ENCODE measurements at places on chromosomes 6 and 20.

DNA sequence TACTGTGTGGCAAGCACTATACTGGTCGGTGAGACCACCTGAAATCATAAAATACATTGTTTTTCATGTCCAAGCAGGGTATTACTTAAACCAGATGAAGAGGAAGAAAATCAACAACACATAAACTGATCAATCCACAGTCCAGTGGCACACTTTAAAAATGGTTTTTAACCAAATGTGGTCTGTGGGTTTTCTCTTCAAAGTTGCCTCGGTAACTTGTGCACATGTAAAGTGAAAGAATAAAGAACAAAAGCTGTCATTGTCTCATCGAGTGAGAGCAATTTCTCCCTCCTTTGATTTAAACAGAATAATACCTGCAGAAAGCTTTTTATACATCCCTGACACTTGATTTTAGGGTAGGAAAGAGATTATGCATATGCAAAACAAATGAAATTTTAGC, 3.7 kb downstream of the FLRT3 start:
- no peak for DNase-seq

DNA sequence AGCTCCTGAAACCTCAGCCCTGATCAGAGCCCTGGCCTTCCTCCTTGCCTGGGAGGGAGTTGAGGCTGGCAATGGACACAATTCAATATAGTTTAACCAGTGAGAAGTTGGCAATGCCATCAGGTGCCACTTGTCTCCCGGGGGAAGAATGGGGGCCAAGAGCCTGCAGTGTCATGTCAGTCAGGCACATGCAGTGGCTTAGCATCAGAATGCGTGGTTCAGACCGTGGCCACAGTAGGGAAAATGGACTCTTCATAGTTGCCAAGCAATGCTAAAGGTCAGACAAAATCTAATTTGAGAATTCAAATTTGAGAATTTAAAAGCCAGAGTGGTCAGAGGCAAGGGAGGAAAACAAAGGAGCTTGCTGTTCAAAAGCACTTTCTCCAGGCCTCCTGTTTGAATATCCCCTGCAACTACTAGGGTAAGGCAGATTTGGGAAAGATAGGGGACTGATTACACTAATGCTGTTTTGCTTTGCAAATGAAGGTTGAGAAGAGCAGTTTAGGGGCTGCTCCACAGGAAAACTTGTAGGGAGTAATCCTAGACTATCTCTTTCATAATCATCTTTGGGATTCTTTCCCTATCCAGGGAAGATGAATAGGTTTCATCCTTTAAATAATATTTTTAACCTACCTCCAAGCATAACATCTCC, 33.1 kb upstream of the CLIC5 start:
- no peak for DNase-seq

- DNase-seq, result no peak
Observed at GRCh38 chr6:32816746-32817204, at the start of gene HLA-DOB. Gene HLA-DOB, minus strand, starts transcription at chr6:32817002. Its CDS starts 51 bp downstream, at chr6:32816951.

GRCh38 chr6:17446713-17447112, 53.3 kb downstream of the CAP2 start:
- DNase-seq, result no peak

DNA sequence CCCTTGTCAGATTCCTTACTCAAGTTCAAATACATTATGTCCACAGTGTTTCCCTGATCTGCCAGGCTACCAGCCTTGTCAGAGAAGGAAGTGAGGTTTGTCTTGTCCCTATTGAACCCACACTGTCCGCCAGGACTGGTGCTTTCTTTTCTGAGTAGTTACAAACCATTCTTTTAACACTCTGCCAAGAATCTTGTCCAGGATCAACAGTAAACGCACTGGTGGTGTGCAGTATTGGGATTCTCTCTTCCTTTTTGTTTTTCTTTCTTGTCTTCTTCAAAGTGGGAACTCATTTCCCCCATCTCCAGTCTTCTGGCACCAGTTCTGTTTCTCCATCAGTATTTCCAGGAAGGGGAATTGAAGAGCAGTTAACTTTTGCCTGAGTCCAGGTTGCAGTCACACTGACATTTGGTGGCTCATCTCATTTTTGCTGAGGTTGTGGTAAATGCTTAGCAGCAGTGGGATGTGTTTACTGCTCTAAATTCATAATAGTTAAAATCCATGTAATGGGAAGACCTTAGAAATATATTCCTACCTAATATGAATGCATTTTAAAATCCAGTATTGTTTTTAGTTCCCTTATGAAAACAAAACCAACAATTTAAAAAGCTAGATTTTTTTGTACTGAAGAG, 295.3 kb downstream of the PRL start:
- no peak for DNase-seq

- DNase-seq, result no peak
Observed at GRCh38 chr20:47347661-47348435, 8.7 kb downstream of the ZMYND8 start.

- no peak for DNase-seq
Observed at GRCh38 chr6:28429781-28430180, 13.5 kb downstream of the ZSCAN23 start.

DNA sequence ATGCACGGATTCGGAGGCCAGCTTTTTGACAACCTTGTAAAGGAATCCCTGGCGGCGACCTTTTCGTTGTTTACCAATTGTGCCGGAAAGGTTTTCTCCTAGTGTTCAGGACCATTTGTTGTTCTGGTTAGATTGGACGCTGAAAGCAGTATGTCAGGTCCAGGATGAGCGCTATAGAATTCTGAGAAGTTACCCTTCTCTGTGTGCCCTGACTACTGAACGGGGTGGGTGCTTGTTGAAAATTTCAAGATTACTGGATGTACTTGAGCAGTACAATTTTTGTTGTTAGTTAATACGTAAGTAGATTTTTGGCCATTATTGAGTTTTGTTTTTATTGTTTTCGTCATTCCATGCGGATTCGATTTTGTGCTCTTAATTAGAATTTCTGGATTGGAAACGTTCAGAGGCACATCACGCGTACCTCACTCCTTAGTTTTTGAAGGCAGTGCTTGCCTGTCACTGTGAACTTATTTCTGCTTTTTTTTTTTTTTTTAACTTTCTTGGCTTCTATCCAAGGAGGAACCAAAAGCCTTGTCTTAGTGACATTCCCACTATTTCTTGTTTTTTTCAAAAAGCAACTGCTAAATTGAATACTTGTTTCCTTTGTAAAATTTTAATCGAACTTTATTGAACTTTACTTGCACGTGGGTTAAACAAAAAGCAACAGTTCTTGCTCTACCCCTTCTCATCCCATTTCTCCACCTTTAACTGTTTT, 898 bp downstream of the XRN2 start:
- DNase-seq, result no peak

- DNase-seq, result peak; percentile 82
Observed at GRCh38 chr6:45504947-45505346, 127.2 kb upstream of the SUPT3H start.

- DNase-seq, result no peak
Observed at GRCh38 chr6:166942393-166943168, 13.8 kb downstream of the RNASET2 start.

DNA sequence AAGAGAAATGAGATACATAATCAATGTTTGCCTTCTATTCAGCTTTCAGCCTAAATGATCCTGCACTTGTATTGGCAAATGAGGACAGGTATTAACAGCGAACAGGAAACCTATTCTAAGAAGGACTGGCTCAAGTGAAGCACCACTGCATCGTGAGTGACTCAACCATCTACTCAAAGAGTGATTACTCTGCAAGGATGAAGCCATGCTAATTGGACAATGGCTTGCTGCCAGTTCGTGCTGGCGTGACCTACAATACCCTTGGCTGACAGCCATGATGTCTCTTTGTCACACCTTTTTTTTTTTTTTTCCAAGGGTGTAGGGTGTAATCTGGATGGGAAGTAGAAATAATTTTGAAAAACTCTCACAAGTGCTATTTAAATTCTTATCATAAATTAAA, 104.9 kb downstream of the GJA10 start:
- DNase-seq, result no peak

DNA sequence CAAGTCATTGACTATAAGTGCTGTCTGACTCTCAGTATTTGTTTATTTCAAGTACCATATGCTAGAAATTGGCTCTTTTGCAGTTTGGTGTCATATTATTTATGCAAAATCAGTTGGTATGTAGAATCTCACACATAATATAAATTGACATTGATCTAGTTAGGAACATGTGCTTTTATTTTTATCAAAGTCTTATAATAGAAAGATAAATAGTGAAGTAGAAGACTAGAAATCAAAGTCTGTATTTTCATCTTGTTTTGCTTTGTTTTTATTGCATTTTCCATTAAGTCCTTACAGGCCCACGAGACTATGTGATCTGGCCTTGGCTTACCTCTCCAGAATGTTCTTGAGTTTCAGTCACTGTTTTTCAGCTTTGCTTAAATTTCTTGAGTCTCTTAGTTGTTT, 300.3 kb downstream of the LAMA2 start:
- DNase-seq, result no peak

DNA sequence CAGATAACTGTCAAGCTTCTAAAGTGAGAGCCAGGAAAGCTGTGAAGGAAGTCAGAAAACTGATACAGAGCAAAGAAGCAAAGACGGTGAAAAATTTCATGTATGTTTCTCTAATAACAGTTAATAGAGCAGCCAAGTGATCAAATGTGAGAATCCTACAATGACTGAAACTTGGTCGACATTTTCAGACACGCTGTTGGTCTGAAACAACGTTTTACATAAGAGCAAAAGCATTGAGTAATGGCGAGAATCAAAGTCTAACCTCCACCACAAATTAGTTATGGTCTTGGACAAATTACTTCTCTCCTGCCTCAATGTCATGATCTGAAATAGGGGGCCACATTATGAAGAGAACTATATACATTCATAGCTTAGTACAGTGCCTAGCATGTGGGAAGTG, 3.3 kb downstream of the MKKS start:
- DNase-seq, result no peak

DNA sequence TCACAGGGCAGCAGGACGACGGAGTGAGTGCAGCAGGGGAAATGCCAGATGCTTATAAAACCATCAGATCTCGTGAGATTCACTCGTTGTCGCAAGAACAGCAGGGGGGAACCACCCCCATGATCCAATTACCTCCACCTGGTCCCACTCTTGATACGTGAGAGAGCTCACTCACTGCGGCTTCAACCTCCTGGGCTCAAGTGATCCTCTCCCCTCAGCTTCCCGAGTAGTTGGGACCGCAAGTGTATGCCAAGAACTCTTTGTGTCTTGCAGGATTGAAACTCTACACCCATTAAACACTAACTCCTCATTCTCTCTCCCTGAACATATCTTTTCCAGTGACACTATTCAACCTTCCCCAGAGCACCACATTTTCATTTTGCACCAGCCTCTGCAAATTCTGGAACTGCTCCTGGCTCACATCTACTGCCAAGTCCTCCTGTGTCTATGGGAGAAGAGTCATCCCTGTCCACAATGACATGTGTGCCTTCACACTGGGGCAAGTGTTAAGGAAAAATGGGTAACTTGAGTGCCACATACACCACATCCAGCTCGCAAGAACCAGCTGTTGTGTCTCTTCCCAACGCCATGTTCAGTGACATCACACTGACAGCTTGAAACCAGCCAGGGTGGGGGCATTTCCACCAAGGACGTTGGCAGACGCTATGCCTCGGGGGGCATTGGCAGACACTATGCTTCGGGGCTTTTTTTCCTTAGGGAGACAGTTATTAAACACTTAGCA, 14.7 kb upstream of the TAF4 start:
- DNase-seq, result no peak

GRCh38 chr6:63734923-63735322, 99.3 kb downstream of the PHF3 start:
- no peak for DNase-seq

GRCh38 chr6:118203545-118203944, 296.5 kb downstream of the SLC35F1 start:
- DNase-seq, result no peak

DNA sequence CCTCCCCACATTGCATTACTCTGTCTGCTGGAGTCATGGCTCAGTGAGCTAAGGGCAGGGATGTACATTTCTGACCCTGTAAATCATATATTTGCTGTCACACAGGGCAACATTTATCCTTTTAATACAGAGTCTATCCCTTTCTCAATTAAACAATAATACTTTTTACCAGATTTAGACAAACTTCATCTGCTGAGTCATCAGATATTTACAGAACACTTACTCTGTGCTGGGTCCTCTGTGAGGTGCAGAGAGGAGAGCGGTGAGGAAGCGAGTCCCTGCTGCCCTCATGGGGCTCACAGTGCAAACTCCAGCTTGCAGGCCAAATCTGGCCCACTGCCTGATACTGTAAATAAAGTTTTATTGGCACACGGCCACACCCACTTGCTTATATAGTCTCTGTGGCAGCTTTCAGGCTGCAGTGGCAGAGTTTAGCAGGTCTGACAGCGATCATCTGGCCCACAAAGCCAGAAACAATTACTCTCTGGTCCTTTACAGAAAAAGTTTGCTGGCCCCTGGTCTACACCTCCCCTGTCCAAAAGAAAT, 144.5 kb downstream of the CDH26 start:
- DNase-seq, result no peak

DNA sequence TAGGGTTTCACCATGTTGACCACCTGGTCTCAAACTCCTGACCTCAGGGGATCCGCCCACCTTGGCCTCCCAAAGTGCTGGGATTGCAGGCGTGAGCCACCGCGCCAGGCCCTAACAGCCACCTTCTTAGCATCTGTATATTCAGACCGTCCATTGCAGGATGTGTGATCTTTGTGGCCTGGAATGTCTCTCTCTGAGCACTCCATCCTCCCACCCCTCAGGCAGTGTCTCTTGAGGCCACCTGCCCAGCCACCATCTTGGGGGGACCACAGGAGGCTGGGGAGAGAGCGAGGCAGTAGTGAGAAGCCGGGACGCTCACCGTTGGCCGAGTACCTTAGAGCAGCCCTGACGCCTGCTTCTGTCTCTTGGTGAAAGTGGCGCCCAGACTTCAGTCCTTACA, 18.8 kb downstream of the DNAJC5 start:
- no peak for DNase-seq

GRCh38 chr6:133495205-133495903, 254.2 kb downstream of the EYA4 start:
- no peak for DNase-seq

- no peak for DNase-seq
Observed at GRCh38 chr6:148212366-148212765, 130.3 kb upstream of the SASH1 start.

DNA sequence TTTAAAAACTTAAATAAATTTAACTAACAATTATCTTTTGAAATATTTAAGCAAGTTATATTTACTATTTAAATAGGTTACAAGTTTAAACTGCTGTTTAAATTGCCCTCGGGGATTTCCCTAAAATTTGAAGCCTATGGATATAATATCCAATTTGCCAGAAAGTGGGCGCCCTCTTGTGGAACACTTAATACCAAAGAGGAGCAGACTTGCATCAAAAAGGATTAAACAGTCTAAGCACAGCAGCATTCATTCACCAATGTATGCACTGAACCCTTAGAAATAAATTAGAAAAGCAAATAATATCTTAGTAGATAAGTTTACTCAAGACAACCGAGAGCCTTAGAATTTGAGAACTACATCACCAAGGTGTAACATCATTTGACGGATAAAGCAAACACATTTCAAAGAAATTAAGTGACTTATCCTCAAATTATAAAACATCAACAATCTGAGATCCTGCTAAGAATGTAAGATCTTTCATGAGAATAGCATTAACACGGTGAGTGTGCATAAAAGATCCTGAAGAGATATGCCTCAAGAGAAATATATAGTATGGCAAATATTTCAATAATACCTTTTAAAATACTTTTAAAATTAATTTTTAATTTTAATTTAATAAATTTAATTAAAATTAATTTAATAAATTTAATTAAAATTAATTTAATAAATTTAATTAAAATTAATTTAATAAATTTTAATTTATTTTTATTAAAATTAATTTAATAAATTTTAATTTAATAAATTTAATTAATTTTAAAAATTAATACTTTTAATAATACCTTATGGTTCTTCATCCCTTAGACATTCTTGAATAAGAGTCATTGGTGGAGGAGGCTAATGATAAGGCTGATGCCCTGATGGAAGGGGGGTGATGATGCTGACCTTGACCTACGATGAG, 11.5 kb upstream of the MEP1A start:
- peak; percentile 29 for DNase-seq

- no peak for DNase-seq
Observed at GRCh38 chr6:22003287-22003686, 293.5 kb downstream of the PRL start.
